NCI-H69 (cell line): ENCODE measurements at places on chromosomes 3 and 15.

- peak; percentile 6 for DNase-seq
These were observed 153.5 kb upstream of the LMCD1 start for GRCh38 chr3:8348076-8348475.

- no peak for DNase-seq
These were observed 259.3 kb downstream of the ZBTB20 start for GRCh38 chr3:114887806-114888205.

DNA sequence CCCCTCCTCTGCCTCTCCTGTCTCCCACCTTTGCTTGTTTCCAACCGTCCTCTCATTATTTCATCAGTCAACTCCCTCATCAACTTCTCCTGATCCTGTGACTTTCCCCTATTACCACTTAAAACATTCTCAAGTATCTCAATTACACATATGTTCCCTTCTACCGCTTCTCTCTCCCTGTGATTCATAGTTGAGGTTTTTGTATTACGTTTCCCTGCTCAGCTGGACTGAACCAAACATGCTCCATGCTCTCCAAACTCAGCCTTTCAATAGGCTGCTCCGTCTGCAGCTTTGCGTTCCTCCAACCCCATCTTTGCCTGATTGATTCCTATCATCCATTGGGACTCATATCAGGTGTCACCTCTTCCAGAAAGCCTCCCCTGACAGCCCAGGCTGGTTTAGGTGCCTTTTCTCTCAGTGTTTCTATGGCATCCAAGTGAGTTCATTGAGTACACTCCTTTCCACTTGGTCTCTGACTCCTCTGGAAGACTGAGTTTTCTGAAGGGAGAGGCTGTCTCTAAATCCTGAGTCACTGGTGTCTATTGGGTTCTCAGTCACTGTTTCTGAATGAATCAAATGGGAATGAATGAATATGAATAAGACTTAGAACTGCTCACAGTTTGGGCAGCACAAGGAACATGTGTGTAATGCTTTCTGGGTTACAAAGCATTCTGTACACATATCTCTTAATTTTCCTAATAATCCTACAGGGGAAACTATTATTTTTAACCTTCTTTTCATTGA lies 56.4 kb downstream of the PLD1 start:
- DNase-seq: peak; percentile 49

DNA sequence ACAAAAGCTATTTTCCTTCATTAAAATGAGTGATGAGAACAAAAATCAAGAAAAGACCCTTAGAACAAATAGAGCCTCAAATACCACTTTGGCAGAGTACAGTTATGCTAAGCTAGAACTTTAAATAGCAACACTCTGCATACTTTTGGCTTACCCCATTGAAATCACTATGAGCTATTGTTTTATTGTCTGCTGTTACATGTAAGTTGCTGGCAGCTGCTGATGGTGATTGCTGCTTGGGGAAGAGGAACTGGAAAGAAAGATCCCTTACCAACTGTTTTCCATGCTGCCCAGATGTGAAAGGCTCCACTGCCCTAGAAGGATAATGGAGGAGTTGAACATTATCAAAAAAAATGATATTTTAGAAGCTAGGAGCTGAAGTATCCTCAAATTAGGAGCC lies 135.4 kb downstream of the SYNPR start:
- DNase-seq: no peak

DNA sequence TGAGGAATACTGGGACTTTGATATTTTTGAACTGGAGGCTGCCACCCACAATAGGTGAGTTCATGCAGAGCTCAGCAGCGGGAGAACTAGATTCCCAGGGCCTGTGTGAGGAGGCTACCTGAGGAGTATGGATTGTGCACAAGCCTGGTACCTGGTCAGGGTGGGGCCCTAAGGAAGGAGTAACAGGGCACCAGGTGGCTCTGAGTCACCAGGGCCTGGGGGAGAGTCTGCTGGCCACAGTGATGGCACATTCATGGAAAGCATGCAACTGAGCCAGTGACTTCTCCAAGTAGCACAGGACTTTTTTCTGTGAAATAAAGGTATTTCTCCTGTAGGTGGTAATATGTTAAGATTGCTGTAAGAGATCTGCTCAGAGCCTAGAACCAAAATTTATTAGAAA lies 134.4 kb downstream of the PDE8A start:
- no peak for DNase-seq

- no peak for DNase-seq
These were observed 113.8 kb upstream of the RAD18 start for GRCh38 chr3:9077029-9077428.

DNA sequence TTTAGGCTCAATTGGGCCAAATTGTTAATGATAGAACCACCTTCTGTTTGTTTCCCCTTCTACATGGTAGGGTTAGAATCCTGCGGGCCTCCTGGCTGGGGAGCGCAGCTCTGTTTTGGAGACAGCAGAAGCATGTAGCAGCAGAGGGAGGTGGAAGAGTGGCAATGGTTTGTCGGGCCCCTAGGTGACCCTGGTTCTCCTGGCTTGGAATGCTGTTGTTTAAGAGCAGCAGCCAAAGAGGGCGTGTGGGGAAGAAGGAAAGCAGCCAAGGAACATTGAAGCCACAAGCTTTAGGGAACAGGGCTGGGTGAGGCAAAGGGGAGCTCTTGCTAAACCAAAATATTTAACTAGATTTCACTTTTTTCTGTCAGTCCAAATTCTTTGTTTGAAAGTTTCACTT lies 213.7 kb upstream of the NR2E3 start:
- DNase-seq: no peak

GRCh38 chr3:127363891-127364290 lies 76.0 kb upstream of the PRR20G start:
- no peak for DNase-seq

DNA sequence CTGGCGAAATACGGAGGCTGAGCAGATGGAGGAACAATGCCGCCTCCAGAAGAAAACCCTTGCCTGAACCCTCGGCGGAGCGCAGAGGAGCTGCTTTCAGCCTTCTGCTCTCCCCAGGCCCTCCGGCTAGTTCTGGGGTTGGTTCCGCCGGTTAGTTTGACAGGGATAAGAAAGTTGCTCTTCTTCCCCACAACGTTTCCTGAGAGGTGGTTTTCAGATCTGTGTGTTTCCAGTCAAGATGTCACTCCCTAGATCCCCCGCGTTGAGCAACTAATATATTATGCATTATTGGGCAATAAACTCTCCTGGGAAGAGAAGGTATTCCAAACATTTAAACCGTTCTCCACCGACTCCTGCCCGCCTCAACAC lies 551 bp downstream of the NLGN1 start:
- peak; percentile 92 for DNase-seq

GRCh38 chr3:34229876-34230275 lies 431.4 kb downstream of the PDCD6IP start:
- peak; percentile 64 for DNase-seq

- no peak for DNase-seq
These were observed 309.8 kb upstream of the ICE2 start for GRCh38 chr15:60788692-60789103.

GRCh38 chr3:51675201-51675611 lies 4.2 kb downstream of the TEX264 start:
- no peak for DNase-seq

- DNase-seq: no peak
These were observed 4.9 kb downstream of the TM6SF1 start for GRCh38 chr15:83112233-83112955.

- DNase-seq: no peak
These were observed 687.0 kb downstream of the NTRK3 start for GRCh38 chr15:87569581-87569980.

DNA sequence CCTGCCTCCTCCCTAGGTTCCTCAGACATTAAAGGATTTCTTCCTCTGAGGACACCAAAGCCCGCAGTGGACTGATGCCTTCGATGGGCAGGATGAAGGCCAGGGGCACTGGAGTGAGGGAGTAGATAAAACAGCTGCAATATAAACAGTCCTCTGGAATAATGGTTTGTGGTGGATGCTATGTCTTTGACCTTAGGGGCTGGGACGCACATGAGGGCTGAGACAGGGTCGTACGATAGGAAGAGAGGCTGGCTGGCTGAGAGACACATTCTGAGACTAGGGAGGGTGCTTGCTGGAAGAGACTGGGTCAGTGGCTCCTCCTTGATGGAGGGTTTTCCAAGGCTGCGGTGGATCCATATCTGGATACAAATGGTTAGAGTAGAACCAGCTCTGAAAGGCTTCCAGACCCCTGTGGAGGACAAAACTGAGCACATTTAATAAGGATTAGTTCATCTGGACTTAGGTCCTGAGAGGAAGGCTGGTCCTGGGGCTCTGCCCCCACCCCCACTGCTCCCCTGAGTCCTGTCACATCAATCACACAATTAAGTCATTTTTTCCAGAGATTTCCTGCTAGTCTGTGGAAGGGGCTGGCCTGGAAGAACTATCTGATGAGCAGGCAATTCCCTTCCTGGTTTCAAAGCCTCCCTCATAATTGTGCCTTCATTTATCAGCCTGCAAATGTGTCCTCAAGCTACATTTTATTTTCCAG lies 15.8 kb downstream of the TBC1D21 start:
- DNase-seq: no peak

- DNase-seq: no peak
These were observed 5.1 kb upstream of the SLC25A38 start for GRCh38 chr3:39378088-39378487.
